ENCODE measurements at places on chromosomes 2 and 18.

DNA sequence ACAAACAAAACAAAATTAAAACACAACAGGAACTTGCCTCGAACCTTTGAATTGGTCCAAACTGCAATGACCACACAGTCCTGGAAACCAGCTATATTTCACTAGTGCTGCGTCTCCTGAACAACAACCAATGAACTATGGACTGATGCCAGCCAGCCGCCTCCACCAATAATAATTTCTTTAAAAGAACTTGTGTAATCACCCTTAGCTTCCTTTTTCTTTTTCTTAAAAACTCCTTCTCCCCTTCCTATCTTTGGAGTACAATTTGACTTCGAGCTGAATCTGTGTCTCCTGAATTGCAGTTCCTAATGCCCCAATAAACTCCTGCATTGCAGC is 1.6 kb upstream of the CXXC1 start:
- DNase-seq: no peak

DNA sequence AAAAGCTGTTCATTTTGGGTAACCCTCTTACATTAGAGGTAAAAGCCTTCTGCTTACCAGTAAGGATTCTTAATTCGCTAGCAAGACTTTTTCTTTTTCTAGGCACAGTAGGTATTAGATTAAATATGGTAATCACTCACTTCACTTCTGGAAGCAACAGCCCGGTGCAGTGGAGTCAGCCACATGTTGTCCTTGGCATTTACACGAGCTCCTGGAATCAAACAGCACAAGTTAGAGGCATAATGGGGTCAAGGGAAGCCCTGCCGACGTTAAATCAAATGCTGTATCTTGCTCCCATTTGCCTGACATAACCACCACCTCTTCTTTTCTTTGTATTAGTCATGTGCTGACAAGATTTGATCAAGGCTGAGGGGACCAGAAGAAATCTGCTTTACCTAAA is 174.1 kb downstream of the ANKRD44 start:
- DNase-seq: no peak

DNA sequence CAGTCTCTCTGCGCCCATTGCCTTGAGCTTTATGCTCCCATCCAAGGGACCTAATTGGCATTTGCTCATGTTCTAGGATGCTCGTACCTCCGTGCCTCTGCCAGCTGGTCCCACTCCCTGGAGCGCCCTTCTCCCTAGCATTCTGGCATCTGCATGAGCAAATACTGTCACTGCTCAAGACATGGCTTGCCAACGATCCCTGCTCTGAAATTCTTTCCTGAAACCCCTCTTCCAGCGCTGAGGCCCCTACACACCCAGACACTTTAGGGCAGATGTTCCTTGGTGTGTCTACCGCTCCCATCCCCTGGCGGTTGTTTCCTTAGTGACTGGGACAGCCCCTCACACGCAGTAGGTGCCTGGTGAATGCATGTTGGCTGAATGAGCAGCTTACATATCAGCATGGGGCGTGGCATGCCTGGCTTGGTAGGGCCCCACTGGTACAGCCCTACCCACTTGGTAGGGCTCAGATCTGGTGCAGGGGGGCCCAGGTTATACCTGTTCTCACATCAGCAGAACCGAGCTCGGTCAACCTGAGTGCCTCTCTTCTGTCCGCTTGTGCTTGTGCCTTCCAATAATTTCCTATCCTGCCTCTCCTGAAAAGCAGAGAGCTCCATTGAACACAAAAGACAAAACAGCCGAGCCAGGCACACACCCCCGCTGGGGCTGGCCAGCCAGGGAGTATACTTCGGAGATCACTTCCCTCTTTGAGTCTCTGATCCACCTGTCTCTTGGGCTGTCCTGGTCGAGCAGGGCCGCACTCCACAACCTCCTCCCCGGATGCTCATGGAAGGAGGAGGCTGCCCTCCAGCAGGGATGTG is 59.2 kb downstream of the INHBB start:
- DNase-seq: no peak

DNA sequence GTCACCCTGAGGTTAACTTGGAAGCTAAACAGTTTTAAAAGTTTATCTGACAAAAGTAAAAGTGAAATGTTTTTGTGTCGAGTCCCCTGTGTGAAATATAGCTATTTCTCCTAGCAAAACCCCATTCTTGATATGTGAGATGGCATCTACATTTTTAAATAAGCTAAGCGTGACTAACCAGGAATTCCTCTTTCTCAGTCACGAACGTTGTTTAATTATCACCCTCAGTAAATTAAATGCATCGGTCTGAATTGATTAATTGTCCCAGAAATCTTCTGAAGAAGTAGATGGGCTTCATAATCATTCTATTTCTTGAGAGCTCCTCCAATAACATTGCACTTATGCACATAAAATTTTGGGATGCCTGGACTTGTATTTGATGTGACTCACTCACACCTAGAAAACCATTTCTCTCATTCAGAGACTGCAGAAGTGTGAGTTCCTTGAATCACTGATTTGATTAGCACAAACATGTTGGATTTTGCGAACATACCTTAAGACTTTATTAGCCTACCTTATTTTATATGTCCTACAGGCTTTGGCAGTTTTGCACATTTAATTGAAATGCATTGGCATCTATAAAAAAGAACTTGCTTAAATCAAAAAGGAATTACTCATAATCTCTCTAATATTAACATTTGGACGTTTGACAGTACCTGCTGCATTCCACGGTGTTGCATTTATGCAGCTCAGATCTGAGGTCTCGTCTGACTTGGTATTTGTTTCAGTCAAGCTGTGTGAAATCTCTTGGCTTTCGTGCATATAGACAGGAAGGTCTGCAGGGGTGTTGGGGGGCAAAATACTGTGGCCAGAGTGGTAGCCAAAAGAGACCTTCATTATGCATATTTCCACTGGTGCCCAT is 475.2 kb downstream of the EPHA4 start:
- no peak for DNase-seq

DNA sequence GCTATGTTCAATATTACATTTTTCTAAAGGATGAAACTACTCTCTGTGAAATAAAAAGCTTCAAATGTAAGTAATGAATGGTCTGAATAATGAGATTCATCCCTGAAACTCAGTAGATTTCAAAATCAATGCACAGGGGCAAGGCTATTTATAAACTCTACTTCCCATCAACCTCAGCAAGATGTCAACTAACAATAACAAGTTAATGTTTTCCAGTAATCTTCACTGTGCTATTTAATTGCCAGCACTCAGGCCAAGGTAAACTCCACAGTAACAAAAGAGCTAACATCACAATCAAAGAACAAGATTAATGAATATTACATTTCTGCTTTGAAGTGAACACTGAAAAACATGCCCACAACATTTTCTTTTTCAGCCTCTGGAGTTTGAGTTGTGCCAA is 144.3 kb upstream of the ZFP36L2 start:
- DNase-seq: no peak

- no peak for DNase-seq
These were observed 495.0 kb downstream of the DPP10 start for GRCh38 chr2:114937366-114937930.

- DNase-seq: no peak
These were observed 5.0 kb downstream of the ST8SIA5 start for GRCh38 chr18:46751882-46752281.

DNA sequence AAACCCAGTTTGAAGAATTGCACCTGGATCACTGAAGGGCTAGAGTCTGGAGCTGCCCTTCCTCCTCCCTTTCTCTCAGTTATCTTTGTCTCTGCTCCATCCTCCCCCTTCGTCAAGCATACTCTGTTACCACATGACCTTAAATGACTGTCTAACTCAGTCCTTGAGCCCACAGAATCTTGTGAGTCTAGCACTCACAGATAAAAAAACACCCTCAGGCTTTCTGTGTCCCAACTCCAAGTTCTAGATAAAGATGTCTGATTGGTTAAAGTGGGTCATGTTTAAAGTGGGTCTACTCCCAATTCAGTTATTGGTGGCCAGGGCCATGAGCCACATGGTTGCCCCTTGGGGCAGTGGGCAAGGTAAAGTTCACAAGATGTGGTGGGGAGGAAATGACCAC is 53.5 kb upstream of the CYP1B1 start:
- DNase-seq: no peak

DNA sequence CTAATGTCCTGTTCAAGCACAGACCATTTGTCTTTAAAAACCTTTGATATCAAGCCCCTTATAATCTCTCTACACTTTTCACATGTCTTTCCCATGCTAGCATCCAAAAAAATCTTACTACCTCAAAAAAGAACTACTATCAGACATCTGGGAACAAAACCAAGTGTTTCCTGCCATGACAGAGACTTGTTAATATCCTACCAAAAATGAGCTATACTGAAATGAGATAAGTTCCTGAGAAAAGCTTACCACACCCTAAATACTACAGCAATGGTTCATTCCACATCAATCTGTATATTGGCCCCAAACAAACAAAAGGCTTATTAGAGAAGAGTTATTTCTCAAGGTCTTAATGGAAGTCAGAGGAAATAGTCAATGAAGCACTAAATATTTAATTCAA is 230.1 kb downstream of the DYM start:
- DNase-seq: no peak

DNA sequence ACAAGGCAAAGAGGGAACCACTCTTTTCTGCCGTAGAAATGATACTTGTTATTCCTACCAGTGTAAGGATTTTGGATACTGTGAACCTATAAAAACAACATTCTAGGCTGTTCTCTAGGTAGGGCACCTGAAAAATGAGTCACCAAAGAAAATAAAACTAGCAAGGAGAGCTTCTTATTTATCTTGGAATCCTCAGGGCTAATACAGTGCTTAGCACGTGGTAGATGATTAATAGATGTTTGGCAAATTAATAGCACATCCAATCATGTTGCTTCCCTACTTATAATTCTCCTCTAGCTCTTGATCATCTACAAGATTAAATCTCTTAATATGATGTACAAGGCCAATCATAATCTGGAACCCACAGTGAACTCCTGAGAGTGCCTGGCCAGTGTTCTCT is 73.1 kb downstream of the AAK1 start:
- DNase-seq: no peak

DNA sequence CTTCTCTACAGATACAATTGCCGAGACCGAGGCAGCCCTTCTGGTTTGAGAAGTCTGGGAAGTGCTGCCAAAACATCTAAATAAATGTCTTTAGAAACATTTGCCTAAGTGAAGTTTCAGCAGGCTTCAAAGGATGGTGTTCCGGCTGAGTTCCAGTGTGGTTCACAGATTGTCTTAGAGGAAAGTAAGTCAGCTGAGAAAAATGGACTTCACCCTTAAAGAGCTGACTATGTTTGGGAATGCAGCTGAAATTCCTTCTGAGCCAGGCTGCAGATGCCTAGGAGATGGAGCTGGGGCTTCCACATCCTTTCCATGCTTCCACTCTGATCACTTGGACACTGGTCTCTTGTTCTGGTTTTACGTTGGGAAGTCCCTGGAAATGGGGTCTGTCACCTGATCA is 83.6 kb downstream of the FHOD3 start:
- DNase-seq: no peak

GRCh38 chr2:37705191-37705590 is 33.7 kb upstream of the CDC42EP3 start:
- no peak for DNase-seq

GRCh38 chr2:24021122-24021998 is 11.5 kb downstream of the MFSD2B start:
- peak; percentile 40 for DNase-seq

DNA sequence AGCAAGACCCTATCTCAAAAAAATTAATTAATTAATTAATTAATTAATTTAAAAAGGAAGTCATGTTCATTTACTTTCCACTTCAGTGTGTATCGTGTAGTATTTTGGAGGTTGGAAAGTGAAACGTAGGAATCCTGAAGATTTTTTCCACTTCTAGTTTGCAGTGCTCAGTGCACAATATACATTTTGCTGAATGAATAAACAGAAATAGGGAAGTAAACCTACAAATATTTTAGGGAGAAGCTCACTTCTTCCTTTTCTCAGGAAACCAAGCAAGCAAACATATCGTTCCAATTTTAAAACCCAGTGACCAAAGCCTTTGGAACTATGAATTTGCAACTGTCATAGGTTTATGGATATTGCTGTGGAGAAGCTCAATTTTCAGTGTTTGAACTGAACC is 27.8 kb downstream of the SLC14A1 start:
- no peak for DNase-seq

DNA sequence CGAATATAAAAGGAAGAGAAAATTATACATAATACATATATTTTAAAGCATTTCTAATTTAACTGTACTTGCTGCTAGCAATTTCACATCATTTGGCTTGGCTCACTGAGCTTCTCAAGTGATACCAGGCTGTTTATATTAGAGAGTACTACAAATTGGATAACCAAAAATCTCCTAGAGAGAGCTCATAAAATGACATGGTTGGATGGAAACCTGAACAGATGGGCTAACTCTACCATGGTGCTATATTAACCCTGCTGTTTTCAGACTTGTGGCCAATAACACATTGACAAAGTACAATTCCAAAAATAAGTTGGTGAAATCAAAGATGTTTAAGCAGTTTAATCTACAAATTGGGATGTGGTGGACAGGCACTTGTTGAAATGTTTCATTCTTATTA is 364.4 kb upstream of the GCFC2 start:
- no peak for DNase-seq

DNA sequence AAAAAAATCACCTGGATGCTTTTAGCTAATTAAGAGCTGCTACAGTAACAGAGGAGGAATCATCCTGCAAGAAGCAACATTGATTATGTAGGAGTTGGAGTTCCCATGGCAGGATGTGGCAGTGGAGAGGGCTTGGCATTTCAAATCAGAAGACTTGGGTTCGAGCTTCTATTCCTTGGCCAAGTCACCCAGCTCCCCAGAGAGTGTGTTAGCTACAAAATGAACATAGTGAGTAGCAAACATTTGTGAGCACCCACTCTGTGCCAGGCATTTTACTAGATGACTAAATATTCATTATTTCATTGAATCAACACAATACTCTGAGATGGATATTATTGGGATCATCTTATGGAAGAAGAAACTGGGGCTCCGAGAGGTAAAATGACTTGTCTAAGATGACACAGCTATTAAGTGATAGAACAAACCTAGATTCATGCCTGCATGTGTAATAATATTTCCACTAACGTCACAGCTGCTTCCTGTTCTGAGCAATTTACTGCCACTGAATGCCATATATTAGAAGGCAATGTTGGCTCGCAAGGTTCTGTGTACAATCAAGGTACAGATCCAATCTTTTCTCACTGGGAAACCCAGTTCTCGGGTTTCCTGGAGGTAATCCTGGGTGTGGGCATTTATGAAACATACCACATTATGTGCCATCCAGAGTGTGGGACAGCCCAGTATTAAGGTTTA is 18.0 kb downstream of the NTSR2 start:
- no peak for DNase-seq

- DNase-seq: no peak
These were observed 40.3 kb upstream of the KCNJ13 start for GRCh38 chr2:232816657-232817056.

Data from NAMALWA (cell line).